NCI-H1092 (cell line): ENCODE measurements at places on chromosomes 4 and X.

DNA sequence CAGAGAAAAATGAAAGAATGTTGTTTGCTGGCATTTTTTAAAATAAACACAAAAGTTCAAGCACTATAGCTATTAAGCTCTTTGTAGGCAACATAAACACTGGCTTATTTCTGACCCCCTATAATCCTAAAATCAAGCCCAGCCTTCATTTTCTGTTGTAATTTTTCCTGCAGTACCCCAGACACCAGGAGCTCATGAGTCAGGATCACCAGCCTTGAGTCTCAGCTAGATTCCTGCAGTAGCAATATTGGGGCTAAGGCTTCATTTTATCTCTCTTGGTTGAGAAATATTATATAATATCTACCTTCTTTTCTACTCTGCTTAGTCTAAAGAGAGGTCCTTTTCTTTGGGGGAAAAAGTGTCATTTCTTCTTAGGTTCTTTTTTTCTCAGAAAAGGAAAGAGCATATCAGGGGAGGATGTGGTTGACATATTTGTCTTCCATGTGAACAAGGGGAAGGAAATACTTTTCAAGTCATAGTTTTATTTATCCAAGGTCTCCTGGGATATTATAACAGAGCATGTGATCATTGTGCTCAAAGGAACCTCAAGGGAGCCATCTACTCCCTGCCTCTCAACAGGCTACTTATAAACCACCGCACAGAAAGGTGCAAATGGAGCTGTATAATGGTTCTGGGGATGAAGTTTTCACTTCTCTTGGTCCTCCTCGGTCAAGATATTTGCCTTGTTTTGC is 678.3 kb upstream of the NR3C2 start:
- DNase-seq: no peak

- DNase-seq: no peak
These were observed 223.7 kb downstream of the GPAT3 start for GRCh38 chr4:83759611-83760010.

DNA sequence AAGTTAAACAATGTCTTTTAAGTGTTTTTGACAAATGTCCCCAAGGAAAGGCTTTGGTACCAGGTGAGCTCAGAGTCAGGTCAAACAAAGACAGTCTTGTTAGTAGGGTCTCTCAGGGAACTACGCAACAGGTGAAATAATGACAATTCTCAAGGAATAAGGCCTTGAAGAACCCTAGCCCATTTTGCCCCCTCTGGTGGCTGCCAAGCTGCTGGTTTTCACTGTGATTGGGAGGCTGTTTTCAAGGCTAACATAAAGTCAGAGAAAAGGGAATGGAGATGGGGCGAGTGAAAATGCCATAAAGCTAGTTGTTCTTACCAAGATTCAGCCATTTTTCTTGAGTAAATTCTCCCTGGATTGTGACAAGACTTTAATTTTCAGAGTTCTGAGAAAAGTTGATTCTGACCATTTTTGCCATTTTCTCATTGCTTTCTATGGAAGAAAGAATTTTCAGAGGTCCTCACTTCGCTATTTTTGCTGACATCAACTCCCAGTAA is 58.7 kb downstream of the RWDD4 start:
- no peak for DNase-seq

GRCh38 chr4:133062851-133063250 is 86.2 kb upstream of the PCDH10 start:
- DNase-seq: no peak

DNA sequence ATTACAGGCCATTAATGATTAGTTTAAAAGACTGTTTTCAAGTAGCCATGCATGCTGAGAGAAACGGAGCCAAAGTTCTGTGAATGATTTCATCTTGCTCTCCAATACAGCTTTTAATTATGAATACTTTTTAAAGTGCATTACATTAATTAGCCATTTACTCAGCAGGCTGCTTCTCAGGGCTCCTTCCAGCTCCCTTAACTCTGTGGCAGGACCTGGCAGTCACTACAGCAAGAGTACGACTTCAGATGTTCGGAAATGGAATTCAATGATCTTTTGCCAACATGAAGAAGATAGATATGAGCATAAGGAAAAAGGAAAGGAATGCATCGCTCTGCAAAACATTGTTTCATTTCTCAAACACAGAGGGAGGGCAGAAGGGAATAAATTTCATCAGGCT is 987.2 kb downstream of the PDHA2 start:
- DNase-seq: no peak

DNA sequence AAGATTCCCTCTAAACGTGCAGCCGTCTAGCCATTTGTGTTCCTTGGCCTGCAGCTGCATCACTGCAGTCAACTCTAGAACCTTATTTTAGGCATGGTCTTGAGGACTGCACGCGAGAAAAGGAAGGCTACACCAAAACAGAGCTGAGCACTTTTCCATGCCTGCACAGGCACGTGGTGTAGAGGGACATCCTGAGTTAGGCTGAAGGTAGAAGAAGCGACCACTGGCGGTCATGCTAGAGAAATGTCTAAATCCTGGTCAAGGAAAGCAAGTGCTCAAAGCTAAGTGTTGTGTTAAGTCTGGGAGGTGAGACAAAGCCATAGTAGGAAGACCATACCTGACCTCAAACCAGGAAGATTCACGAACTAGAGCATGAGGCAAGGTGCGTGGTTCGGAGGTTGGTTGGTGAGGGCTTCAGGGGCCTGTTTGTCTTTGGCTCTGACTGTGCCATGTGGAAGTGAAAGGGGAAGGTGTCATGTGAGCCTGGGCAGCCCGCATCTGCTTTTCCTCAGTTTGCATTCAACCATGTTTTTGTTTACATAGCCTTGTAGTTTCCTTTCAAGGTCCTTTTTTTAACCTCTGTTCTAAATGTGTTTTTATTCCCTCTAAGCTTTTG is 203.8 kb downstream of the AASDH start:
- DNase-seq: no peak

GRCh38 chrX:134371133-134371532 is 88.8 kb upstream of the HPRT1 start:
- no peak for DNase-seq

- DNase-seq: no peak
These were observed 1575.8 kb downstream of the STIM2 start for GRCh38 chr4:28436191-28437080.

DNA sequence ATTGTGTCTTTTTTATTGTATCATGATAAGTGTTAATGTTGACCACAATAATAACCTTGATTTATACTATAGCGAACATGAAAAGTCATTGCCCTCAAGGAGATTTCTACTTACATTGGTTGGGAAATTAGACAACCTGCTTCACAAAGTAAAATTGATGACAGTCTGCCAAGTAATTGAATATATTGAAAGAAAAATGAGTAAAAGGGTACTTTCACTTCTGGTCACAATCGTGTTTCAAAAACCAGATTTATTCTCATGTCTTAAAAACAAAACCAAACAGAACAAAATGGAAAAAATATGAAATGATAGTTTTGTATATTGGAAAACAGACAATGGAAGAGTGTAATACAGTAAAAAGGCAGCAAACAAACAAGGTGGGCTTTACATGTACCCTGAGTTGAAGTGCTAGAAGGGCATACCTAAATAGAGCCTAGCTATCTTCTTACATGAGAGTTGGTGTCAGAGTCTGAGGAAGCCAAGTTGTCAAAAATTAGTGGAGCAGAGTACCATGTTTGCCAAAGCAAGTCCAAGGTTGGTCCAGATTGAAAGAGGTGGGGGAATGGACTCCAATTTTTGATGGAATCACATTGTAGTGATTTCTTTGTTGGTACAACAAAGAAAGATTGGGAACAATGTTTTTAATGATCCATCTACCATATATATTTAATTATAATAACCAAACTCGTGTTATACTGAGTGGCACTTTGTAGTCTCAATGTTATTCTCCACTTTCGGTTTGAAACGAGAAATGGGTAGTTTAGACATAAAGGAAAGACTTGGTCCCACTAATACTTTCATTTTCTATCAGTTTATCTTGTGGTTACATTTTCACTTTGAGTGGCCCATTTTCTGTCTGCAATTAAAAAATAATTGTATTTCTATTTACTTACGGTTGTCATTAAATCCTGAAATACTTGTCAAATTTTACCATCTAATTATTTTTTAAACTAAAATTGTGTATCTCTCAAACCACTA is 775.6 kb downstream of the STIM2 start:
- DNase-seq: no peak

DNA sequence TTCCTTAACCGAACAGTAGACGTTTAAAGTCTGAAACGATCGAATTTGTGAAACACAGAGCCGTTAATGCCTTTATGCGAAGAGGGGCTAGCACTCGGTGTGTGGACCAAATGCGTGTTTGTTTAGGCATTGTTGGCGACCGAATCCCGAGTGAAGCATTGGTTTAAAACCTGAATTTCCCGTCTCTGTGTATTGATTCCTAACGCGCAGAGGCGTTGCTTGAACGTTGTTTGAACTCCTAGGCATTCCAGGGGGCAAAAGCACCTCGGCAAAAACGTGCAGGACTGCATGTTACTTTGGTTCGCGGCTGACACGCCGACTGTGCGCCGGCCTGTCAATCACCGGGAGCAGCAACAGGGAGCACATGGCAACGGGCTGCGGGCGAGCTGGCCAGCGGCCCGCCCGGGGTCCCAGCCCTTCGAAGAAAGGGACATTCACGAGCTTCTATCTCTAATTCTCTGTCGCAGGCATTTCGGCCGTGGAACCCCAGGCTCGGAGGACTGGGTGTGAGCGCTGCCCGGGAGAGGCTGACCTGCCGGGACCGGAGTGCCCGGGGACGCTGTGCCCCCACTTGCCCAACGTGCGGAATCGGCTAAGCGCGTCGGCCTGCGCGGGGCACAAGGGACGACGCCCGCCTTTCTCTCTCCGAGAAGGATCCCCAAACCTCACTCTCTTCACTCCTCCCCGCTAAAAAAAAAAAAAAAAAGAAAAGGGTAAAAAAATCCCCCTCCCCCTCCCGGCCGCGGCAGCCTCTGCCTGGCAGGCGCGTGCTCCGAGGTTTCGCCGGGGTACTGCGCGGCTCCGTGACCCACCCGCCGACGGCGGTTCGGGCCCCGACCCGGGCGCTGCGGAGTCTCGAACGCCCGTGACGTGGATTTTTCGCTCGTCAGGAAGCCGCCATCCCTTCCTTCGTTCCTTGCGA is 810 bp downstream of the SPRY1 start:
- peak; percentile 55 for DNase-seq
